NCI-H1417 treated with DMSO at 0.1 percent for 48 hours (cell line): ENCODE measurements at places on chromosomes 13 and 19.

DNA sequence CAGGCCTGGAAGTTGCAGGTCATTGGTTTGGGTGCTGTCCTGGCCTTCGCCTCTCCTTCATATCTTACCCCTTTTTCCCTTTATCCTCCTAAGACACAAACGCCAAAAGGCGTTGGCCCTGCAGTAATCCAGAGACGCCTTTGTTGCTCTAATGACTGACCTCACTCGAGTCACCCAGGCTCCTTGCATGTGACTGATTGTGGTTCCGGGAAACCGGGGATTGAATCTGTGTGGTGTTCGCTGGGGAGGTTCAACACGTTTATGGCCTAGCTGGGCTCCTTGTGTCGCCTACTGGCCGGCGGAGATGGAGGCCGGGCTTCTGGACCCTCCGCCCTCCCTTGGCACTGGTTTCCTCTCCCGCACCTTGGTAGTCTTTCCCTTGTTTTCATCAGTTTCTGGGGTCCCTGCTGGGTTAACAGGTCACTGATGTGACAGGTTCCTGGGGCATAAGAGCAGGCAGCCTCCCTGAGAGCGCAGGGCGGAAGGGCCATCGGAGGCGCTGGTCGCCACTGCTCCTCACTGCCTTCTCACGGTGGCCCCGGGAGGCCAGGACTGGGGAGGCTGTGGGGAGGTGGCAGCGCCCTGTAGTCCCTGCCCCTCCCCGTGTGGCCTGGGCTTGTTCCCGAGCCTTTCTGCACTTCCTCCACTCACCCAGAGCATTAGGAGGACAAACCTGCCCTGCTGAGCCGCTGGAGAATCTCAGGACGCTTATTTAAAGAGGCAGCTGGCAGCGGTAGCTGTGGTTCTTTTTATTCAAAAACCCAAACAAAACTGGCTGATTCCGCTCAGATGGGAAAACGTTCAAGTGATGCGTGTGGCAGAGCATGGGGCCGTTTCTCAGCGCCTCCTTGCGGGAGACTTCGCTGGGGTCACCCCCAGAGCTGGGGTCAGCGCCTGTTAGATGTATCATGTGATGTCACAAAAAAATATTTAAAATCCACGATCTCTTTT is 18.1 kb upstream of the NDUFS7 start:
- DNase-seq: no peak

GRCh38 chr19:35110974-35111373 is 4.6 kb upstream of the FXYD3 start:
- no peak for DNase-seq

GRCh38 chr19:52007451-52007805 is 583 bp downstream of the ZNF615 start:
- DNase-seq: no peak

DNA sequence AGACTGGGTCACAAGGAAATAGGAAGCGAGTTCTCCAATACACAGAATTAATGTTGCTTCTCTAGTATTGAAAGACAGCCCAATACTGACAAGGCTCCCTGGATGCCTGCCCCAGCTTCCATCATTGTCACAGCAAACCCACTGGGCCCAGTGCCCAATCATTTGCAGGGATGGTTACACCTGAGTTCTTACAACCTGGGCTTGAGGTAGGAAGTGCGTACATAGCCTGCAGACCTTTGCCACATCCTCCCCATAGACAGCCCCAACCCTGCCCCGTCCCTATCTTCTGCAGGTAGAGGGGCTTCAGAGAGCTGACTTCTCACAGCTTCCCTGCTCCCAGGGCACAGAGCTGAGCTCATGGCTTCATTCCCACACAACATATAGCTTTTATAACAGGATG is 108.1 kb upstream of the UBL3 start:
- DNase-seq: no peak

DNA sequence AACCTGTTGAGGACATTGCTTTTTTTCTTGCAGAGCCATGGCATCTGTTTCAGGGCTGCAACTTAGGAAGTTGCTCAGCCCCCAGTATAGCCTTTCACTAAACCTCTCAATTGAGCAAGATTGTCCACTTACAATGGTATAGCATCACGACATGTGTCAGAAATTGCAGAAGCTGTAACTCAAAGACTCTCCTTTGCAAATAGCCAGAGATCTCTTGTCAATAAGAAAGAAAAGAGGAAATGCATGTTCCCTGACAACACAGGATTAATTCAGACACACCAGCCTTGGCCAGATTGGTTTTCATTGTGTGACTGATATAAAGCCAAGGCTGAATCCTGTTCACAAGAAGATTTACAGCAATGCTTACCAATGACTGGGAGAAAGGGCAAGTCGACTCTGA is 38.7 kb upstream of the CYSLTR2 start:
- DNase-seq: no peak

DNA sequence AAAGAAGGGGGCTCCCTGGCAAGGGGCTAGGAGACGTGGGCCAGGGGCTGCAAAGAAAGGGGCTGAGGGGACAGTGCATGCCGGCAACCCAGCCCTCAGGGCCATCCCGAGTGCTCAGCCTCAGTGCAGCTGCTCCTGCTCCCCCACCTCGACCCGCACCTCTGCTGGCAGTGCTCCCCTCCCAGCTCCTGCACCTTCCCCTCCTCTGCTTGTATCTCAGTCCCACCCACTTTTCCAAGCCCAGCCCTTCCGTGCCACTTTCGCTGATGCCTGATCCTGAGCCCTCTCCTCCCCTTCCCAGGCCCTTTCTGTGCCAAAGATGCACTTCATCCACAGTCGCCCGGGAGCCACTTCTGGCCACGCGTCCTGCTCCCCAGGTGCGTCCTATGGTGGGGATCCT is 69.9 kb upstream of the KCTD15 start:
- no peak for DNase-seq

DNA sequence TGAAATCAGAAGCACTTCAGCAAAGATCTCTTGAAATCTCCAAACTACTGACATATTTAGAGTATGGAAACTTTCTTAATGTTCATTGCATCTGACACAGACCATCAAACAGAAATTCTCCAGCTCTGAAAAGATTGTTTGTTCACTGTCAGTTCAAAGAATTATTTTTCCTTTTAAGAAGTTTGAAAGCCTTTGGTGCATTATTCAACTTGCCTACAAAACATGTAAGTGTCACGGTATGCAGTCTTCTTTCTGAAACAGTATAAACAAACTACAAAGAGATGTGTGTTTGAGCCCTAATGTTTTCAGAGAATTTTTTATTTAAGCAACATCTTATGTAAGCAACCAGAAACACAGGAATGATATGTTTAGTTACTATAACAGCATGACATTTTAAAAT is 125.4 kb downstream of the FGF14 start:
- no peak for DNase-seq

- DNase-seq: no peak
Observed at GRCh38 chr19:57709616-57710015, 612 bp upstream of the ZNF154 start.

DNA sequence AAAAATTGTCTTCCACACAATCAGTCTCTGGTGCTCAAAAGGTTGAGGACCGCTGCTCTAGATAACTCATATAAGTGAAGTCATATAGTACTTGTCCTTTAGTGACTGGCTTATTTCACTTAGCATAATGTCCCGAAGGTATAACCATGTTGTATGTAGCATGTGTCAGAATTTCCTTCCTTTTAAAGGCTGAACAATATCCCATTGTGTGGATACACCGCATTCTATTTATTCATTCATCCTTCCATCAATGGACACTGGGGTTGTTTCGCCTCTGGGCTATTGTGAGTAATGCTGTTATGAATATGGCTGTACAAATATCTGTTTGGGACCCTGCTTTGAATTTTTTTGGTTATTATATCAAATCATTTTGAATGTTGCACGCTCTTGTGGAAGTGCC is 4.6 kb upstream of the LYPD5 start:
- DNase-seq: no peak

- DNase-seq: no peak
Observed at GRCh38 chr19:45924891-45925447, 10.4 kb upstream of the NANOS2 start.

DNA sequence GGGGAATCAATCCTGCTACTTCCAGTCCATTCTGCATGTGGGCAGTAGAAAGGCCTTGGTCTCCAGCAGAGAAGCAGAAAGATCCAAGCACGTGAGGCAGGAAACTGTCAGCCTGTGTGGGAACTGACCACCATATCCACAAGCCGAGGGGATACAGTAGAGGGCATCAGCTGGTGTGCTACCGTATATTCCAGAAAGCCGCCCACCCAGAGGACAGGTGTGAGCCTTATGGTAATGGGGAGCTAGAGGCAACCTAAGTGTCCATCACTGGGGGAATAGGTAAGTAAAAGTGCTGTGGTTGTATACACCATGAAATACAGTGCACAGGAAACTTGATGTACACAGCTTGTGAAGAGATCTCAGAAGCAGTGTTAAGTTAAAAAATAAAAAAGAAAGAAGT is 2.8 kb upstream of the IFNL1 start:
- DNase-seq: no peak

DNA sequence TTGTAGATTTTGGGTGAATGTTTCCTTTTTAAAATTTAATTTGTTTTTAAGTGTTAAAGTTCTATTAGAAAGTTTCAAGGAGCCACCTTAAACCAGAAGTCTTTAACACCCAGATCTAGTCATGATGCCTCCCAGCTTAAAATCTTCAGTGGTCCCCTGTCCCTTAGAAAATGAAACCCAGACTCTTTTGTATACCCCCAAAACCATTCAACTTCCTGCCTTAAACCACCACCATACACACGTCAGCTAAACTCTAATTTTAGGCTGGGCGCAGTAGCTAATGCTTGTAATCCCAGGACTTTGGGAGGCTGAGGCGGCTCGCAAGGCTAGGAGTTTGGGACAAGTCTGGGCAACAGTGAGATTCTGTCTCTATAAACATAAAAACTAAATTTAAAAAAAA is 37.9 kb downstream of the N4BP2L1 start:
- no peak for DNase-seq

GRCh38 chr19:4229179-4229931 is at the start of gene EBI3:
Gene EBI3 (plus strand): TSS chr19:4229523. CDS start chr19:4229551, 28 bp downstream.
- no peak for DNase-seq

GRCh38 chr13:78586706-78587105 is 16.6 kb downstream of the POU4F1 start:
- no peak for DNase-seq

DNA sequence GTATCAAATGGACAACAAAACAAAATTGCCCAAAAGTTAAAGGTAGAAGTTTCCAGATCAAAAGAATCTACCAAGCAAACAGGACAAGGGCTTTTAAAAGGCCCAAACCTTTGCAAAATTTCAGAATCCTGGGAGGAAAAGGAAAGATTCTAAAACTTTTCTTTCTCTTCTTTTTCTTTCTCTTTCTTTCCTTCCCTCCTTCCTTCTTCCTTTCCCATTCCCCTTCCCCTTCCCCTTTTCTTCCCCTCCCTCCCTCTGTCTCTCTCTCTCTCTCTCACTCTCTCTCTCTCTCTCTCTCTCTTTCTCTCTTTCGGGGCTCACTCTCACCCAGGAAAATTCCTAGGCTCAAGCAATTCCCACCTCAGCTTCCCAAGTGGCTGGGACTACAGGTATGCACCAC is 4.2 kb upstream of the PDCD5 start:
- DNase-seq: no peak
